Dermis microvascular lymphatic vessel endothelial cell (primary cell): ENCODE measurements at places on chromosomes 12 and 14. TPM values are rescaled to one million over a fixed set of nuclear protein-coding genes. Genes with fewer than 3 reads are reported as not detected.

The SNAPC1 gene
- 8.6 and 9.7 TPM in 2 replicates for total RNA-seq

The ZNF705A gene
- under 0.01 TPM in 1 of 2 replicates, not detected in the other for total RNA-seq

The PRKD1 gene
- total RNA-seq, result 4.5 and 7.2 TPM in 2 replicates

The KRT75 gene
- total RNA-seq, result not detected in 2 replicates

The GLIPR1L2 gene
- total RNA-seq, result under 0.01 and 0.13 TPM in 2 replicates

The ARF6 gene
- total RNA-seq, result 52.1 and 58.4 TPM in 2 replicates

The SLC6A13 gene
- 0.13 TPM in 1 of 2 replicates, not detected in the other for total RNA-seq

The SLC25A21 gene
- 0.38 and 1.0 TPM in 2 replicates for total RNA-seq

The ARG2 gene
- 29.2 and 39.7 TPM in 2 replicates for total RNA-seq

The MYH7 gene
- not detected in 2 replicates for total RNA-seq

The FBRSL1 gene
- total RNA-seq, result 4.8 and 9.4 TPM in 2 replicates

The CFAP251 gene
- total RNA-seq, result 2.3 and 4.2 TPM in 2 replicates

The ADAMTS20 gene
- total RNA-seq, result not detected in 2 replicates

The MGAT4C gene
- under 0.01 and 0.13 TPM in 2 replicates for total RNA-seq

The IL26 gene
- not detected in 2 replicates for total RNA-seq

The OR6C70 gene
- total RNA-seq, result not detected in 2 replicates

The RNASE1 gene
- 7.1 and 8.0 TPM in 2 replicates for total RNA-seq

The ACSM4 gene
- total RNA-seq, result not detected in 2 replicates

The SPX gene
- not detected in 2 replicates for total RNA-seq

The ACVRL1 gene
- total RNA-seq, result 313 and 416 TPM in 2 replicates

The VASH1 gene
- total RNA-seq, result 6.3 and 9.0 TPM in 2 replicates

The RHEBL1 gene
- 1.9 and 2.2 TPM in 2 replicates for total RNA-seq

The LMNTD1 gene
- under 0.01 and 0.13 TPM in 2 replicates for total RNA-seq

The LIN52 gene
- 7.7 and 10.6 TPM in 2 replicates for total RNA-seq

The GPRC5D gene
- not detected in 2 replicates for total RNA-seq

The INHBC gene
- not detected in 2 replicates for total RNA-seq

The SDR39U1 gene
- 5.0 and 8.5 TPM in 2 replicates for total RNA-seq

The CLEC4A gene
- 0.38 TPM in 1 of 2 replicates, not detected in the other for total RNA-seq
